ENCODE measurements at places on chromosomes 3 and 15.

GRCh38 chr3:133246119-133246518, 153.7 kb upstream of the BFSP2 start:
- DNase-seq, result no peak

GRCh38 chr3:48305396-48305795, 28.1 kb downstream of the SPINK8 start:
- DNase-seq, result no peak

DNA sequence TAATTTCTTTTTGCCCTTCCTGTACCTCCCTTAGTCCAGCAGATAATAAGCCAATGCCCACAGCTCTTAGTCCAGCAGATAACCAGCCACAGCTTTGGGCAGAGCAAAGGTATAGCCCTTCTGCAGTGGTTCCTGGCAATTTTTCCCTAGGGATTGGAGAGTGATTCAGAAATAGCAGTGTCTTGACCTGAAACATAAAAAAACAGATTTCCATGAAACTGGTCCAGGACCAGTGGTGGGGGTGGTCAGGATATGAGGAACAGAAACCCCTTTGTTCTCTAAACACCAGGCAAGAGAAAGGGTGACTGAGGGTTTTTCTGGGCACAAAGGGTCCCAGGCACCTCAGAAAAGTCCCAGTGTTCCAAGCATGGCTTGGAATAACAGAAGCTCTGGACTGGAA, 103.4 kb downstream of the ARRDC4 start:
- no peak for DNase-seq

- DNase-seq, result no peak
These were observed 37.3 kb upstream of the POU1F1 start for GRCh38 chr3:87313641-87314040.

GRCh38 chr3:74722211-74722610, 107.8 kb upstream of the CNTN3 start:
- DNase-seq, result no peak

GRCh38 chr3:161700998-161701397, 204.4 kb downstream of the OTOL1 start:
- DNase-seq, result no peak

DNA sequence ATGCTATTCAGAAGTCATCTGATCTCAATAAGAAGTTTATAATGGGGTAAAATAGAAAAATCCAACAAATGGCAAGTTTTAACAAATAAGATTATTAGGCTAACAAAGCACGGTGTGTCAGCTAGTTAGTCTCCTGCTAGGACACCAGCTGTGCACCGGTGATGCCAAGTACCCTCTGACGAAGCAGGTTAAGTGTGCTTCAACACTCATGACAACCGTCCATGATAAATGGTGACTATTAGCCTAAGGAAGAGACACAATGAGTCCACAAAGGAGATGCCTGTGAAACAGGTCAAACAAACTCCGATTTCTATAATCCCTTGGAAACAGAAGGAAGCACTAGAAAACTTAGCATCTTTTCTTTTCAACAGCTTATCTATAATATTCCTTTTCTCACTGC, 36.5 kb downstream of the ATP13A3 start:
- no peak for DNase-seq

DNA sequence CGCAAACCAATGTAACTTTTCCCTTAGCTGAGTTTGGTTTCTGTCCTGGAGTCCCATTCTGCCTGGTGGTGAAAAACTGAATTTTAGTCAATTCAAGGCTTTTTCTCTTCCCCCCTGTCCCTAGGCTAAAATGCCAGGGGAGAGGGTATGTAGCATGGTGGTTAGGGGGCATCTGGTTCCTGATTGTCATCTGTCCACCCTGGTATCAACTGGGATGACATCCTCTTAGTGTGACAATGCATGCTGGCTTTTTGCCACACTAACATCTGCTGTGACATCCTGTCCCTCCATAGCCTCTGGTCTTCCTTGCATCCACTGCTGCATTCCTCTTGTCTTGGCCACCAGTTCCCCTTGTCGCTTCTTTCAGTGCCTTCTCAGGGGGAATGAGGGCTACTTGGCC, 73.7 kb downstream of the ABHD5 start:
- no peak for DNase-seq

DNA sequence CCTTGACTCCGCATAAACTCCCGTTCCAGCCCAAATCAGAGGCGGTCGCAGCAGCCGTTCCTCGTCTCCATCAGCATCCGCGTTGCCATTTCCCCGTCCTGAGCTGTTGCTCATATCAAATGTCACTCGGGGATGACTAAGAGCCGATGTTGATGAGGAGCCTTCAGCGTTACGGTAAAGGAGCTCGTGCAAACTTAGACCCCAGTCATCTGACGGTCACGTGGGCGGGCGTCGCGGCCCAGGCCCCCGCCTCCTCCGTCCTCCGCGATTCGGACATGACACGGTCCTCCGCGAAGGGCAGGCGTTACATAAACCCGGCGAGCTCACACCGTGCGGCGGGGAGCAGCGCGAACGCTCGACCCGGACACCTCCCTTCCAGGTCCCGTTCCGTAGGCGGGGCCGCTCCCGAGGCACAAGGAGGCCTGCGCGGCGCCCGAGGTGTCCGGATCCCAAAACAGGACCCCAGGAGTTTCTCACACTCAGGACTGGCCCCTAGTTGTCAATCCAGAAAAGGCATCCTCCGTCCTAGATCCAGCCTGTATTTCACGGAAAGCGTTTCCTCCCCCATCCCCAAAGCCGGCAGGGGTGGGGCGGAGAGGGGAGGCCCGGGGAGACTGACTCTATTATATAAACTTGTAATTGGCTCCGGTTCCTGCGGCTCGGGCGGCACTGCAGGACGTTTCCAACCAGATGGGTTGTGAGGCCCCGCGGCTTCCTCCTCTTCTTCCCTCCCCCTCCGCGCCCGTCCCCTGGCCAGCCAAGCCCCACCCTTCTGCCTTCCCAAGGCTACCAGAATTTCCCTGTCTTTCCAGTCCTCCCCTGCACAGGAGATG, 100.0 kb upstream of the IGF1R start:
- peak; percentile 13 for DNase-seq

DNA sequence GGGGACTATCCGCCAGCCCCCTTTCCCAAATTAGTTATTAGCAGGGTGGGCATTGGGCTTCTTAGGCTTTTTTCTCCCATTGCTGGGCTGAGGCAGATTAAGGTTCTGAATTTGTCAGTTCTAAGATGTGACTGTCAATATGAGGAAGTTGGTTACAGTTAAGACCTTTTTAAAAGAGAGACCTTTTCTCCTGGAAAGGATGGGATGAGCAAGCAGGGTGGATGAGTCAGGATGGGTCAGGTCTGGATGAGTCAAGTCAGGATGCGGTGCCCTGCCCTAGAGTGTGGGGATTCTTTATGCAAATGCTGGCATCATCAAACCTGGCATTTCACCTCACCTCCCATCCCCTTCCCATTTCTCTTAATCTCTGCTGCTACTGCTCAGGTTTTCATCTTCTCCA, 1.9 kb downstream of the AEN start:
- no peak for DNase-seq

DNA sequence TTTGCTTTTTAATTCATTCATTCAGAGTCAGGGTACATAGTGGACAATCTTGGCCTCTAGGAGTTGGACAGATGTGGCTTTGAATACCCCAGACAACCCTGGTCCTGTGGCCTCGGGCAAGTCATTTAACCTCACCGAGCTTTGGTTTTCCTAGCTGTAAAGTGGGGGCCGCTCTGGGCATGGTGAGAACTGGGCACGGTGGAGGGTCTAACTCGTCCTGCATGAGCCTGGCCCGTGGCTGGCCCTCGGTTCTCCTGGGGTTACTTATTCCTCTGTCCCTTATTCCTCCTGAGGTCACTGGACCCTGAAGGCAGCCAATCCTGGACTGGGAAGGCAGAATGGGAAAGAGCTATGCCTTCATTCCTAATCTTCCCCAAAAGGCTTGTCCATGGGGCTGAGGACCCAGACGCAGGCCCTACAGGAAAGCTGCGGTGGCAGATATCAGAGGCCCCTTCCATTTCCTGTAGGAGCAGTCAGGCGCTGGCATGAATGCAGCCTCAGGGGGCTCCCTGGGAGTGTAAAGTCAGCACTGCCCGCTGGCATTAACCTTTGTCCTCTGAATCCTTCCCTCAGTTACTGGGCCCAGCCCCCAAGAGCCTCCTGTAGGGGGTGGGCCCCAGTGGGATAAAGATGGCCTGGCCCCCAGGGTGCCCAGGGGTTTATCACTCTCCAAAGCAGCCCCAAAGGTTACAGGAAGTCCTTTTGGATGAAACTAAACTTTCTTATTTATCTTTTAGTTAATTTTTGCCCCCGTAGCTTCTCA, 17.9 kb upstream of the SEC13 start:
- no peak for DNase-seq

GRCh38 chr15:82304778-82305090, 42.1 kb downstream of the SAXO2 start:
- no peak for DNase-seq

DNA sequence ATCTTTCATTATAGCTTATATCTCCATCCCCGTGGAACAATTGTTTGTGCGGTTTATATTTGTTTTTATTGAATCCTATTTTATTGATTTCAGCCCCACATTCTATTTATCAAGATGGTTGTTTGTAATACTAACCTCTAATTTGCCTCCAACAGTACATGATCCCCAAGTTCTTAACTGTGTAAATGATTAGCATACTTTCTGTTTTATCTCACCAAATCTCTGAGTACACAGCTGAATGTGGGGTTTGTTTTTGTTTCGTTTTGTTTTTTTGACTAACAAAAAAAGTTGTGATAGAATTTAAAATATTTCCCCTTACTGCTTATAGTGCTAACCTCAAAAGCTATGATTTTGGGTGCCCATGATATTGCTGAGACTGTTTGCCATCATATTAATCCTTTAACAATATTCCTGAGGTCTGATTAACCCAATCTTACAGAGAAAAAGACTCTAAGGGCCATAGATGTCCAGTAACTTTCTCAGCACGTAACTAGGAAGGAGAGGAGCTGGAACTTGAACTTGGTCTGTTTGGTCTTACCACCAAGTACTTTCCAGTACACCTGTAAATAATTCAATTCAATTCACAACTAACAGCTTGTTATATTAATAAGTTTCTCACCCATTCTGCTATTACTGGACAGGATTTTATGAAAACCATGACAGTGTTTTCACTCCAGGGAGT, 789.8 kb downstream of the TUSC7 start:
- no peak for DNase-seq

- no peak for DNase-seq
These were observed 928 bp downstream of the CEP97 start for GRCh38 chr3:101725194-101725889.

DNA sequence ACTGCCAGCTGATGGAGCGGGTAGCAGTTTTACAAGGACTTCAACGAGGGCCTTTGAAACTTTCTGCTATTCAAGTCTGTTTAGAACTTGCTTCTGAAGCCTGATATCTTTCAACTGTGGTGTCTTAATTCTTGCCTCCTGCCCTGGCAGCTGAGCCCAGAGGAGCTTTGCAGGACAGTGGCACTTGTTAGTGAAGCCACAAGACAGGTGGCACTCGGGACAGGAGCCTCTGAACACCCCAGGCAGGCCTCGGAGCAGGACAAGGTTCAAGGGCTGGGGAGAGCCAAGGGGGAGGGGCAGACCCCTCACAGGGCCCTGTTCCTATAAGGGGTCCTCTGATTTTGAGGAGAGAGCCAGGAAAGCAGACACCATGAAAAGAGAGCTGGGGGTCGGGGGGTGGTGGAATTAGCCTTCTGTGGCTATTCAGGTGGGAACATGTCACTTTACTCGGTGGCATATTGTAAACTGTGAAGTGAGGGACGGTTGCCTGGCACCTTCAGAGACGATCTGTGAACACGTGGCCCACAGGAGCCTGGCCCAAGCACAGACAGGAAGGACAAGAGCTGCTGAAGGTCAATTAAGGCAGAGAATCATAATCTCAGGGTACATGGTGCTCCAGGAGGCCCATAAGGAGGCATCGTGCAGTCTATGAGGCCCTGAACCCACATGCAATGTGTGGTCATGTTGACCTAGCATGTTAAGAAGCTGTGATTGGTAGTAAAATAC, 30.1 kb upstream of the KY start:
- DNase-seq, result no peak

- DNase-seq, result no peak
These were observed 590.7 kb upstream of the SGO1 start for GRCh38 chr3:20776692-20777091.

DNA sequence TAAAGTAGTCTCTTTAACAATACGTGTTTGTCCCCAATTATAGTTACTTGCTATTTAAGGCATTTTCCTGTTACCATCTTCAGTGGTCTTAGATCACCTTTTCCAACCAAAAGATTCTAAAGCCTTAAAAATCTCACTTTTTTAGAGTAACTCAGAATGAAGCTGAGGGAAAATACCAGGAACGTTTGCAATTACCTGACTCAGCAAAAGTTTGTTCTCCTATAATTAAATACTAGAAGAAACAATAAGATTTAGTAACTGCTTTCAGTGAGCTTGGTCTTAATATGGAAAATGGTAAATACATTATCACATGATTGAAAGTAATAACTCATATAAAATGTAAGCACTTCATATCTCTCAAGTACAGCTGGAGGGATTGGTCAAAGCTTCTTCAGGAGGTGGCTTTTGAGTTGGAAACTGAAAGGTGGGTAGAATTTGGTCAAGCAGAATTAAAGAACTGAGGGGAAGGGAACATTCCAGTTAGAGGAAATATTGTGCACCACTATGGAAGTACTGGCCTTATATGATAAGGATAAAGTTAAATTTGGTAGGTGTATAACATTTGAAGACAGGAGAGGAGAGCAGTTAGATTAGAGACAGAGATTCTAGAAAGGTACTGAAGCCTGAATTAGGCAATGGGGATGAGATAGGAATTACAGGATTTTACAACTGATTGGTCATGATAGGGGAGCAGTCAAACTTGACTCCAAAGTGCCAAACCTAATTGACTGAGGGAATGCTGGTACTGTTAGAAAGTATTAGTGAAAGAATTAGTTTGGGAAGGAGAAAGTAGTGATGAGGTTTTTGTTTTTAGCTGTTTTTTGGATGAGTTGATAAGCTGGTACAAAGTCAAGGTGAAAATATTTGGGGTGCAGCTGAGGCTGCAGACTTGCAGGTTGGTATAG, 21.9 kb downstream of the TSC22D2 start:
- no peak for DNase-seq

DNA sequence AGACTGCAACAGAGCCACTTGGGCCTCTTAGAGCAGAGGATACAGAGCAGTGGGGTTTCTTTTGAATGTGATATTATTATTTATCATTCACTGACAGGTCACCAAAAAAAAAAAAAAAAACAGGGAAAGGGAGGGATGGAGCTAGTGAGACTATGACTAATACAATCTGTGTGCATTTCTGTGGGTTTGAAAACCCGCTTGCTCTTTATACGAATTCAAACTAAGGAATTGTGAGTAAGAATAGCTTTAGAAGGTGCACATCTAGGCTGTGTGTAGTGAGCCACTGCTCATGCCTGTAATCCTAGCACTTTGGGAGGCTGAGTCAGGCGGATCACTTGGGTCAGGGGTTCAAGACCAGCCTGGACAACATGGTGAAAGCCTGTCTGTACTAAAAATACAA, 186.6 kb upstream of the MANF start:
- DNase-seq, result no peak

DNA sequence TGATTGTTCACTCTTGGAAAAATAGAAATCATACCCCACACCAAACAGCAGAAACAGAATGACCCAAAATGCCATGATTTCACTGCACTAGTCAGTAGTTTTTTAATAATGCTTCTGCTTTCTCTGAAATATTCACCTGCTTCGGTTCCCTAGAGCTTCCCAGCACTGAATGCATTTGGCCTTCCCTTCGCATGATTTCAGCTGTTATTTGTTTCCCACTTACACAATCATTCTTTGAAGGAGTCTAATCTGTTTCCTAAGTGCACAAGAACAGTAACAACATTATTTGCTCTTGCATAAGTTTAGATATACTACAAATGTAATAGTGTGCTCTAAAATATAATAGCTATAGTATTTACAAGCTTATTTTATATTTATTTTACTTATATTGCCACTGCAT, 178.7 kb downstream of the STAC start:
- no peak for DNase-seq

Data from stimulated activated CD8-positive, alpha-beta memory T cell treated with anti-CD3 and anti-CD28 coated beads, Interleukin-15, amount 100 ng/mL, for 4 hours (primary cell).